ENCODE measurements at places on chromosomes 16 and 17.

DNA sequence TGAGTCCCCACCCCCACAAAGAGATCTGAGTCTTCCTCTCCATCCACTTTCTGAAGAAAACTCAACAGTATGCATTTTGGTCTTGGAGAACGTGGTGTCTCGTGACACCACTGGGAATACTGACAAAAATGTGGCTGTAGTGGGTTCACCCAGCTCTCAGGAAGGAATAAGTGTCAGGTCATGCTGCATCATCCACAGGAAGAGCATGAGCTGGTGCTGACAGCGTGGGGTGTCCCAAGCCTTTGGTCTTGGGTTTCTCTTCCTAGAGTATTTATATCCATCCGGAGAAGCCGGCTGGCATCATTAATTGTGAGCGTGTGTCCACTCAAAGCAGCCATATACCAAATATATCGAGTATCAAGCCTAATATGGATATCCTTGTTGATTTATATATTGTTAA, 55.9 kb downstream of the C17orf67 start:
- no peaks in the 10 kb centered on the region for H3K27me3 ChIP-seq
- H3K4me3 ChIP-seq = no peak overlapping the region
- no peak overlapping the region for H3K27ac ChIP-seq
- H3K4me1 ChIP-seq = no peaks in the 10 kb centered on the region
- DNase-seq = no peak

GRCh38 chr17:30588798-30589247, 111.6 kb downstream of the GOSR1 start:
- no peaks in the 10 kb centered on the region for H3K4me1 ChIP-seq
- H3K36me3 ChIP-seq = no peaks in the 10 kb centered on the region
- DNase-seq = no peak
- H3K27ac ChIP-seq = no peak overlapping the region

DNA sequence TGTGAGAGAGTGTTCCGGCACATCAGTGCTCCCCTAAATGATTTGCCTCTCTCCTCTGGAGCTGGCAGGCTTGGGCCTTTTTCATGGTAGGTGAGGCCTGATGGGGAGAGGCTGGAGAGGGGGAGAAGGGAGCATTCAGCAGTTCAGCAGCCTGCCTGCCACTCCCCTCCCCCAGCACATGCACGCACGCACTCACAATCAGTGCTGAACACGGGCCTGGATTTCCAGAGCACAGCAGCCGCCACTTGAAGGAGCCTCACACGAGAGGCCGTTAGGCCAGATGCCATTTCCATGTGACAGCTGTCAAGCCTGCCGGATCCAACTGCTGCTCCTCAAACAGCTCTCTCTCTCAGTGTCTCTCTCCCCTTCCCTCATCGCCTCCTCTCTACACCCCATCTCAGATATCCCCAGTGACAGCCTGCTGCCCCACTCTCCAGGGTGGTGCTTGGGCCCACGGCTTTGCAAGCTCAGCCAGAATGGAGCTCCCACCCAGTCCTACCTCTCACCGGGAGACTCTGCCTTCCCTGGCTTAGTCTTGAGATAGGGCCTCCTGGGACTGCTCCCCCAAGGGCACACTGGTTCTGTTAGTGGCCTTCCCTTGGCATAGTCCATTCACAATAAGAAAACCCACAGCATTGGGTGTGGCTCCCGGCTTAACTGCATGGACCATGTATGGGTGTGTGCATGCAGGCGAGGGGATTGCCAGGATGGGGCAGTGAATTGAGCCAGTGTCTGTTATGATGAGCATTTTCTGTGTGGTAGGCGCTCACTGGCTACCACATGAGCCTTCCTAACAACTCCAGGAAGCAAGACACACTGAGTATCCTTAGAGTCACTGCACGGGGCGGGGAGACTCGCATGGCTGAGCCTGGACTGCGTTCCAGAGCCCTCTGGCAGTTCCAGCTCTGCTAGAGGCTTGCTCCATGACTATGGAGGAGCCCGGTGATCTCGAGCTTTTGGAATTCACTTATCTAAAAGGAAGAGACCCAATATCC, 226.2 kb downstream of the CCDC182 start:
- peaks cover 4% of the 10 kb centered on the region for H3K4me1 ChIP-seq
- H3K36me3 ChIP-seq = no peaks in the 10 kb centered on the region
- H3K4me3 ChIP-seq = no peak overlapping the region
- no peak for DNase-seq

DNA sequence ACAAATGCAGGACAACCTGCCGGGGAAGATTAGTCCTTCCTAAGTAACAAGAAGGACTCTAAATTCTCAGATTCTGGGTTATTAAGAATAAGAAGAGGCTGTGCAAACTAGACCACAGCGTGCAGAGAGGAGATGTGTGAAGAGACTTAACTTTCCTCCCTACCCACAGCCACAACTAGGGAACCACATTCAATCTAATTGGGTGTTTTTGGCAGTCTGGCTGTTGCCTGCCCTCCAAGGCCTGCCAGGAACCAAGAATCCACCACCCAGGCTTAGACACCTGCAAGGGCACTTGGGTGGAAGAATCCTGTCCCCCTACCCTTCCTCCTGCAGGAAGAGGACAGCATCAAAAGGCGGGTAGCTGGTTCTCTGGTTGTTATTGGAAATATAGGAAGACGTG, 202.0 kb downstream of the PARN start:
- H3K27me3 ChIP-seq = no peaks in the 10 kb centered on the region
- no peak overlapping the region for H3K27ac ChIP-seq
- DNase-seq = no peak

GRCh38 chr17:82957469-82957795, 117.6 kb upstream of the ZNF750 start:
- H3K4me3 ChIP-seq = no peak overlapping the region
- H3K27ac ChIP-seq = no peak overlapping the region
- no peaks in the 10 kb centered on the region for H3K27me3 ChIP-seq
- no peaks in the 10 kb centered on the region for H3K36me3 ChIP-seq
- no peaks in the 10 kb centered on the region for H3K4me1 ChIP-seq

- no peaks in the 10 kb centered on the region for H3K36me3 ChIP-seq
- no peak overlapping the region for H3K27ac ChIP-seq
- H3K27me3 ChIP-seq = no peaks in the 10 kb centered on the region
- H3K4me1 ChIP-seq = peaks cover 34% of the 10 kb centered on the region
These were observed 14.7 kb downstream of the SPNS2 start for GRCh38 chr17:4513113-4514032.
